Progenitor cell of endocrine pancreas (in vitro differentiated cells): ENCODE measurements at places on chromosomes 16 and 17. TPM values are rescaled to one million over a fixed set of nuclear protein-coding genes. Genes with fewer than 3 reads are reported as not detected.

KRT40 gene
- 0.13 TPM in 1 of 2 replicates, not detected in the other for total RNA-seq

EPOP gene
- total RNA-seq = 8.2 and 10.0 TPM in 2 replicates

CKLF gene
- total RNA-seq = 35.6 and 38.1 TPM in 2 replicates

KRT222 gene
- 0.36 and 1.1 TPM in 2 replicates for total RNA-seq

CHD9NB gene
- 1.1 and 1.3 TPM in 2 replicates for total RNA-seq

SLFN5 gene
- total RNA-seq = 12.7 and 13.1 TPM in 2 replicates

NATD1 gene
- 13.5 TPM in 2 replicates for total RNA-seq

PYY gene
- total RNA-seq = 0.84 and 1.1 TPM in 2 replicates

PSKH1 gene
- 42.8 and 45.0 TPM in 2 replicates for total RNA-seq

TBC1D3G gene
- not detected in 2 replicates for total RNA-seq

ALOX15B gene
- not detected in 2 replicates for total RNA-seq
